ENCODE measurements at places on chromosomes 16 and 17. TPM values are rescaled to one million over a fixed set of nuclear protein-coding genes. Genes with fewer than 3 reads are reported as not detected.

- DNase-seq, result no peak
Observed at GRCh38 chr17:41617136-41617535, 4.6 kb upstream of the KRT16 start.

Gene FA2H
- total RNA-seq, result 0.20 TPM

- peak; percentile 93 for DNase-seq
Observed at GRCh38 chr16:68091380-68092261, 6.5 kb downstream of the NFATC3 start.

DNA sequence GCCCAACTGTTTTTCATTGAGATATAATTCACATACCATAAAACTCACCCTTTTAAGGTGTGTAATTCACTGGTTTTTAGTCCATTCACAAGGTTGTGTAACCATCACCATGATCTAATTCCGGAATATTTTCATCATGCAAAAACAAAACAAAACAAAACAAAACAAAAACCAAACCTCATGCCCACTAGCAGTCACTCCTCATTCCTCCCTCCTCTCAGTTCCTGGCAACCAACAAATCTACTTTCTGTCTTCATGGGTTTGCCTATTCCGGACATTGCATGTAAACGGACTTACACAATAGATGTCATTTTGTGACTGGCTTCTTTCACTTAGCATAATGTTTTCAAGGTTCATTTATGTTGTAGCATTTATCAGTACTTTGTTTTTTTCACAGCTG lies 4.5 kb upstream of the NOD2 start:
- no peak for DNase-seq

GRCh38 chr16:2865651-2866050 lies 7.7 kb upstream of the PRSS22 start:
- no peak for DNase-seq

GRCh38 chr17:9886141-9886930 lies 18.7 kb downstream of the RCVRN start:
- DNase-seq, result no peak

DNA sequence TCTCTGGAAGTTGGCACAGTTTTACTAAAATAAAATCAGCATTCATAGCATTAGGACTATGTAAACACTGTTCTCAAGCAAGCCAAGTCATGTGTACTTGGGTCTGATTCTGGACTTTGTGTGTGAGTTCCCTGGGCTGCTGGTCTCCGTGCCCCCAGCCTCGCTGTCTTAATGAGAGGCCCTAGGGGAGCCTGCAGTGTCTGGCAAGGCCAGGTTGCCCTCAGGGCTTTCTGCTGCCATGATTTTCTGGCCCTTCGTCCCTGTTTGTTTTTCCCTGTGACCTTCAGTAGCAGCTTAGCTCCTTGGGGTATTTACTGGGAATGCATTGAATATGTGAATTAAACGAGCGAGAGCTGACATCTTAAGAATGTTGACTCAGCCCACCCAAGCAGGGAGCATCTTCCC lies 161.8 kb downstream of the RPTOR start:
- DNase-seq, result no peak

GRCh38 chr17:78032166-78032565 lies 73.7 kb downstream of the TNRC6C start:
- DNase-seq, result no peak

Gene ALOX15B
- total RNA-seq, result 2.1 TPM

GRCh38 chr17:66582373-66583111 lies 252.4 kb upstream of the CACNG5 start:
- no peak for DNase-seq

DNA sequence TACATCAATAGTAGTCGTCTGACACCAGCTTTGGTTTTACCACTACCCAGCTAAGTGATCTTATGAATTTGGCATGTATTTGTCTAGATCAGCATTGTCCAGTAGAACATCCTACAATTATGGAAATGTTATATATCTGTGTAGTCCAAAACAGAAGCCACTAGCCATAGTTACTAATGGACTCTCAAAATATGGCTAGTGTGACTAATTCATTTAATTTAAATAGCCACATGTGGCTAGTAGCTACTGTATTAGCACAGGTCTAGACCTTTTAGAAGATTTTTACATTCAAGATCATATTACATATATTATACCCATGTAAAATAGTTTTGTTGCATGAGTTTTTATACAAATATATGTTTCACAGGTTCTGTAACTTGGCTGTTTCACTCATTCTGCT lies 27.0 kb upstream of the NFAT5 start:
- no peak for DNase-seq

Gene HS3ST3B1
- total RNA-seq, result 7.9 TPM

DNA sequence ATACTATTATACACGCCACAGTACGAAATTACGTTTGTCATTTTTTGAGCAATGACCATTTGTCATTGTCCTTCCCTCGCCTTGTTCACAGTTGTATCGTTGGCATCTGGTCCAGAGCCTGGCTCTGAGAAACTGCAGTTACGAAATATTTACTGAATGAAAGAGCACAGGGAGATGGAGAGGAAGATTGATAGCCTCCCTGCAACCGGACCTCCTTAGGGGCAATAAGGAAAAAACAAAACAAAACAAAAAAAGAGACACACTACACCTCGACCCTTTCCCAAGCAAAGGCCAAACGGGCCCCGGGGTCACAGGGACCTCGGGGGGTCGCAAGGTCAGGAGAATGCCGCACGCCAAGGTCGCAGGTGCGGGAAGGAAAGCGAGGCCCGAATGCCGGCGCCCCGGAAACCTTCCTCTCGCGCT lies 857 bp downstream of the GOT2 start:
- DNase-seq, result peak; percentile 15

Gene FBXO39
- not detected for total RNA-seq

DNA sequence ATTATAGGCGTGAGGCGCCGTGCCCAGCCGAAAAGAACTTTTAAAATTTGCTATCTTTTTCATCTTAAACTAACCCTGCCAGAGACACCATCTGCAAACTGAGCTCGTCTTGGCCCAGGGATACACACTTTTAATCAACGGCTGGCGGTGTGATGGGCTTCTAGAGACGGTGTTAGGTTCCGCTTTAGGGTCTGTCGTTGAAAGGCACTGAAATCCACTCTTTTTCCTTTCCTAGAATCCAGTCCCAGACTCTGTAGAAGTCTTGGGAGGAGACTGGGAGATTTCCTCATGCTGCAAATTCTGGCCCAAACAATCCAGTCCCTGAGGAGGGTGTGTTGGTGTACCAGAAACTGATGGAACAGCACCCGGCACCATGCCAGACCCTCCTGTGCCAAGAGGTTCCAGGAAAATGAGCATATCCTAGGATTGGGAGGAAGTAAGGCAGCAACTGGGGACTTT lies 52.0 kb upstream of the TEX2 start:
- DNase-seq, result no peak

- no peak for DNase-seq
Observed at GRCh38 chr17:5135726-5136579, 20.1 kb downstream of the USP6 start.

DNA sequence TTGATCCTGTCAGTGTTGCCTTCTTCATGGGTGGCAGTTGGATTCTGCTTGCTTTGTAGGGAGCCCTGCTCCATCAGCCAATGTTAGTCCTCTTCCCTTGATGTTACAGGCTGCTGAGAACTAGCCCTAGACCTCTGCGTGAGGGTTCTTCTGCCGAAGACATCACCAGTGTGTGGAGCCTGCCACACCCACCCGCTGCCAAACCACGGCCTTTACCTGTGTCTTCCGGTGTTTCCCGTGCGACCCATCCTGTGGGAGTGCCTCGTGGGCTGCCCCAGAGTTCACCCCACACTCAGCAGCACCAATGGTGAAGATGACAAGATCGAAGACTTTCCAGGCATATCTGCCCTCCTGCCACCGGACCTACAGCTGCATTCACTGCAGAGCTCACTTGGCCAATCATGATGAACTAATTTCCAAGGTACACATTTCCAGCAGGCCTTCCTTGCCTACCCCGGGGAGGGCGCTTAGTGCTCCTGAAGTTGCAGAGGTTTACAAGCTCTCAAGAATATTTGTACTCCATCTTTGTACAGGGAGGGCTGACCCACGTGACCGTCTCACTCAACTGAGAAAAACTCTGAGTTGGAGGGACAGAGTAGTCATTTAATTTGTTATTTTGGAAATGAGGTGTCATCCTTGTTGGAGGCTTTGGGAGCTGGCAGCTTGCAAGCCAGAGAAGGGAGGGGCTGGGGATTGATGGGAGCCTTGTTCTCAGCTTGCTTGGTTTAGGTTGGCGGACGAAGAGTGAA lies 21.8 kb downstream of the YPEL2 start:
- DNase-seq, result no peak

Gene NUFIP2
- total RNA-seq, result 39.9 TPM

- peak; percentile 61 for DNase-seq
Observed at GRCh38 chr16:28264656-28265055, 27.7 kb upstream of the SBK1 start.

DNA sequence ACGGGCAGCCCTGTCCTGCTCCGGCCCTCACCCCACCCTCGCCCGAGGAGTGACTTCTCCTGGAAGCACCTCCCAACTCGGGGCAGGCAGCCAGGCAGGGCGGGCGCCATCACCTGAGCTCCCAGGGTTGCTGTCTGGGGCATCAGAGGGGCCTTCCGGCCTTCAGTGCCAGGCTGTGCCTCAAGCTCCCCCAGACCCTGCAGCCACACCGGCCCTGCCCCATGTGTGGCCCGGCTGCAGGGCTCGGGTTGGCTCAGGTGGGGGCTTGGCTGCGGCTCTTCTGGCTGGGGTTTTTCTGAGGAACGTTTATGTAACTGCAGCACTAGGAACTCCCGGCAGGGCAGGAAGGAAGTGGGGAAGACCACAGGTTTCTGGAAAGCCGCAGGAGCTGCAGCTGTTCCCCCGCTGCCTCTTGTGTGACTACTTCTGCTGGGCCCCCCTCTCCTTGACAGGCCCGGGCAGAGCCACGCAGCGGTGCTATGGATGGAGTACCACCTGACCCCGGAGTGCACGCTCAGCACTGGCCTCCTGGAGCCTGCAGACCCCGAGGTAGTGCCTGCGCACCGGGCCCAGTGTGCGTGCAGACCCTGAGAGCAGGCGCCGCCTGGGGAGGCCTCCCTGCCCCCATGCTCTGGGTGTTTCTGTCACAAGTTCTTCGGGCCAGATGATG lies 45.6 kb downstream of the PRMT7 start:
- DNase-seq, result no peak

GRCh38 chr17:43907425-43907981 lies at the start of gene MPP2:
TSS of gene MPP2 (minus strand) at chr17:43907536. CDS start at chr17:43904460, 3,076 bp downstream.
- DNase-seq, result peak; percentile 12

- no peak for DNase-seq
Observed at GRCh38 chr16:2308089-2308962, 32.2 kb downstream of the ABCA3 start.

Gene PLEKHM1
- 29.3 TPM for total RNA-seq

Gene CDT1
- 7.6 TPM for total RNA-seq

GRCh38 chr17:69898601-69899000 lies 176.4 kb upstream of the KCNJ16 start:
- DNase-seq, result no peak

Gene CLEC18C
- 4.3 TPM for total RNA-seq

GRCh38 chr16:75506574-75506973 lies 11.3 kb upstream of the CHST6 start:
- DNase-seq, result peak; percentile 92

Gene NLRC5
- total RNA-seq, result 6.6 TPM

- DNase-seq, result peak; percentile 83
Observed at GRCh38 chr16:4660454-4661007, 32.8 kb upstream of the NUDT16L1 start.

DNA sequence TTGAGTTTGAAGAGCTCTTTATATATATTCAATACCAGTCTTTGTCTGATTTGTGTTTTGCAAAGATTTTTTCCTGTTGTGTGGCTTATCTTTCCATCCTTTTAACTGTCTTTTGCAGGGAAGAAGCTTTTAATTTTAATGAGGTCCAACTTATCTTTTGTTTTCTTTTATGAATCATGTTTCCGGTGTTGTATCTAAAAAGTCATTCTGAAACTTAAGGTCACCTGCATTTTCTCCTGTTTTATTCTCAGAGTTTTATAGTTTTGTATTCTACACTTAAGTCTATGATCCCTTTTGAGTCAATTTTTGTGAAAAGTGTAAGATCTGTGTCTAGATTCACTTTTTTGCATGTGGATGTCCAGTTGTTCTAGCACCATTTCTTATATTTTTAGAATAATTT lies 24.6 kb upstream of the COX10 start:
- DNase-seq, result no peak

- no peak for DNase-seq
Observed at GRCh38 chr16:85262558-85263238, 150.4 kb upstream of the CIBAR2 start.

Gene SCGB1C2
- not detected for total RNA-seq

Gene TMC8
- total RNA-seq, result not detected

Gene BRIP1
- total RNA-seq, result 11.3 TPM

DNA sequence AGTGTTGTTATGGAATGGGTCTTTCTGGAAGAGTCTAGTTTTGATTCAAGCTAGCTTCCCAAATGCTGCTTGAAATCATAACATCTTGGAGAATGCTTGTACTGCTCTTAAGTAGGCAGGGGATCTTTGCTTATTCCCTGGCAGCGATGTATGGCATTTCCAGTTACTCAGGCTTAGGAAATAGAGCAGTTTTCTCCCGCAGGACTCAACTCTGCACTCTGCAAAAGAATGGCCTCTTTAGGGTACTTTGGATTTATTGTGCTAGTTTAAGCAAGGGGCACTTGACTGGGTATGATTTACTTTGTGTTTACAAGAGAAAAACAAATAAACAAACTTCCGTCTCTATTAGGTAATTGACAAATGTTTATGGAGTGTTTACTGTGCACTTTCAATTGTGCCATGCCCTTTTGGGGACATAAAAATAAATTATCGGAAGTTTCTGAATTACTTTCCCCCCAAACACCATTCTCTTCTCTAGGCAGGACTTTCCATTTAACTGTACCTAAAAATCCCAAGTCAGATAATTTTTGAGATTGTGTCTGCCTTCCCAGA lies 164.0 kb downstream of the MAP2K6 start:
- no peak for DNase-seq

Gene EMP2
- 0.45 TPM for total RNA-seq
